Cortex of kidney (tissue), 1 donor: ENCODE measurements at places on chromosomes 13 and 19.

- no peak for DNase-seq
Measured at GRCh38 chr13:62879071-62879470, 1463.4 kb upstream of the PCDH20 start.

DNA sequence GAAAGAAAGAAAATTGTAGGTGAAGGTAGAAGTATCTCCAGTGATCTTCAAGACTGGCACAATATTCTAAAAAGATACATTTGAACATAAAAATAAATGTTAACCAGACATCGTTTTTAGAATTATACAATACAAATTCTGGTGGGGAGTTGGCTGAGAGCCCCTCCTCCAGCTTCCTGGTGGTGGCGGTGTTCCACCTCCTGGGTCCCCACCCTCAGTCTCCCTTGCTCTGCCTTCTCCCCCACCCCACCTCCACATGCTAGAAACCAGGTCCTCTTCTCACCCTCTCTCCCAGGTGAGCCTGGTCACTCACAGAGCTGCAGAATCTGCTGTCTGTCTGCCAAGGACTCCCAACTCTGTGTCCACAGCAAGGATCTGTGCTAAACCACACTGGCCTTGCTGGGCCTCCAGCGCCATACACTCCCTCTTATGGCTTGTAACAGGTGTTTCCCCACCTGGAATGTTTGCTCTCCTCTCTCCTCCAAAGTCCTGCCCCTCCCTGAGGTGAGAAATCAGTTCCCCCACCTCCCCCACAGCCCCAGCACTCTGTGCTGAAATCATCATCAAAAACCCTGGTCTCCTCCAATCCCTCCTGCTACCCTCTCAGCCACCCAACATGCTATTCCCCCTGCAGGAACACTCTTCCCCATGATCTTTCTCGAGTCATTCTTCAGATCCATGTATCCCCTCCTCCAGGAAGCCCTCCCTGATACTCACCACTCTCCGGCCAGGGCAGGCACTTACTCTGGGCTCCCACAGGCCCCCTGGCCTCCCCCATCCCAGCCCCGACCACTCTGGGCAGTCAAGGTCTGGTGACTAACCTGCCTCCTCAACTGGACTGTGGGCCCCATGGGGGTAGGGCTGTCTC, 20.5 kb upstream of the CYP2S1 start:
- DNase-seq = no peak

DNA sequence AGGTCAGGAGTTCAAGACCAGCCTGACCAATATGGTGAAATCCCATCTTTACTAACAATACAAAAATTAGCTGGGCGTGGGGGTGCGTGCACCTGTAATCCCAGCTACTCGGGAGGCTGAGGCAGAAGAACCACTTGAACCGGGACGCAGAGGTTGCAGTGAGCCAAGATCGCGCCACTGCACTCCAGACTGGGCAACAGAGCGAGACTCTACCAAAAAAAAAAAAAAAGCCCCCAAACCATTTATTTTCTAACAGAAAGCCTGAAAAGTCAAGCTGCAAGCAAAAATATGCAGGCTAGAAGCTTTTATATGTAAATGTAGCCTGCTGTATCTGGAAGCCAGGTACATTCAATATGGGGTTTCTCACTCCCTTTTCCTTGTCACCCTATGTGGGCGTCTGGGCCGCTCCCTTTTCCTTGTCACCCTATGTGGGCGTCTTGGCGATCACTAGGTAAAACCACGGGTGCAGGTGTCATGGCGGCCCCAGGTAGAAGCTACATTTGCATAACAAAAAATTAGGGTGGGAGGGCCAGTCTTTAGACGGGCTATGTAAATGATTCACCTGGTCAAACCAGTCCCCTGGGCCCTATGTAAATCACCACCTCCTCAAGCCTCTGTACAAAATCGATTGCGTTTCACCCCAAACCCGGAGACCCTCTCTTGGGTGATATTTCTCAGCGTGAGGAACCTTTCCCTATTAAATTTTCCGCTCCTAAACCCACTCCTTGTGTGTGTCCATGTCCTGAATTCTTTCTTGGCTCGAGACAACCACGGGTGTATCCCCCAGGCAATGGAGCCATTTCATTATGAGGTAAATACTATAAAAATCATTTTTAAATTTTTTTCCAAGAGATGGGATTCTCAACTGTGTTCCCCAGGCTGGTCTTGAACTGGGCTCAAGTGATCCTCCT, 2.1 kb downstream of the TRIM13 start:
- DNase-seq = no peak

GRCh38 chr13:24680258-24680920, at the start of gene ATP12A:
Gene ATP12A (plus strand): TSS chr13:24680408. CDS start chr13:24680744, 336 bp downstream.
- DNase-seq = no peak

DNA sequence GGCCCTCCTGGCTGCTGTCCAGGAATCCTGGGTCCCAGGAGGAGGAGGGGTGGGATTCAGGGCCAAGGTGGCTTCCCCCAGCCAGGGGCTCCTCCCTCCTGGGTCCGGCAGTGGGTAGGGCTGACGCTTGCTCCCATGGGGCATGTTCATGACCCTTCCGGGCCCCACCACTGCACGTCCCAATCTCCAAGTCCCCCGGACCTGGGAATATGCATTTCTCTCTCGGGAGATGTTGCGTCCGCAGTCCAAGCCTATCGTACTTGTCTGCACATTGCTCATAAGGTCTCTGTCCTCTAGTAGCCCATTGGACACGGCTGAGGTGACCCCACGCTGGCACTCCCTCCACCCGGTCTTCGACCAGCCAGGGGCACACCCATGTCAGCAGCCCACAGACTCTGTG, 192.3 kb downstream of the TEX29 start:
- no peak for DNase-seq
